ENCODE measurements at places on chromosomes 3 and 15.
A peak's percentile ranks its signal among the peaks of the same experiment; 100 is the strongest.

DNA sequence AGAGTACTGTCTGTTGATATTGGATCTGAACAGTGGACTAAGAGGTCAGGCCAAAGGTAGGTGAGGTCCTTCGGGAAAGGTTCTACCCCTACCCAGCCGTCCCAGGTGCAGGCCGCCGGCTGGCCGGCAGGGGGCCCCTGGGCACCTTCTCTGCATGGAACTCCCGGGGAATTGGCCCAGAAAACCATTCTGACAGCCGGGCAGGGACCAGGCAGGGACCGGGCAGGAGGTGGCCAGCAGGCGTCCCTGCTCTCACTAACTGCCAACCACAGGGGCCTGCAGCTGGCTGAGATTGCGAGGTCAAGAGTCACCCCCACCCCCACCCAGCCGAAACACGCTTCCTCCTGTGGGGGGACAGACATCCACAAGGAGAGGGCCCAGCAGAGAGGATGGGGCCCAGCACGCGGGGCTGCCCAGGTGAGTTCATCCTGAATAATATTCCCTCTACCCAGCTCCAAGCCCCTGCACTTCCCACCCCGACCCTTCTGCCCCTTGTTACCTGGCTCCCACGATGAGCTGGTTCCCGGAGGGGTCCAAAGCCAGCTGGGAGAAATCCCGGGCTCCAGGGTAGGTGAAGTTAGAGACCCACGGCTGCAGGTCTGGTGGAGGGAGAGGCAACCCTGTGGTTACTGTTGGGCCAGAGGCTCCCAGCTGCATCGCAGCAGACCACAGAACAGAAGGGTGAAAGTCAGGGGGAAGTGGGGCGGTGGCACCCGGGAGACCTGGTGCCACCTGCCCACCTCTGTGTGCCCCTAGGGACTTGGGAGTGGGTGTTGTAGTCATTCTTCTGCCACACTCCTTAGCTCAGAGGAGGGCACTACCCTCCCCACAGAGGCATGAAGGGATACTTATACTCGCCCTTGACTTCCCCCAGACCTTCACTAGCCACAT, 84.4 kb downstream of the SEMA5B start:
- DNase-seq = peak; percentile 85

DNA sequence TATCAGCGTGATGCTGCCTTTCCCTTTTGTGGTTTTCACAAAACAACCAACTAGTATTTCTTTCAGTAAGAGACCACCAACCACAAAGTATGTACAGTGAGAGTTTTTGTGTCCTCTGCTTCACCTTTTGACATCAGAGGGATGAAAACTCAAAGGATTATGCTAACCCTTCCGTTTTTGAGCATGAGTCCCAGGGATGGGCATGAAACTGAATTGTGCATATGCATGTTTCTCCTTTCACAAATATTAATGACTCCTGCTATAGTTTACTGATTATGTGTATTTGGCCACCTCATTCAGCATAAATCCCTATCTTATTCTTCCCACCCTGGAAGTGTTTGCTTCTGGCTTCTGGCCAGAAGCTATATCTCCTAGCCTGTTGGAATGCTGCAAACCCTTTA, 59.2 kb downstream of the RSRC1 start:
- no peak for DNase-seq

GRCh38 chr3:181839916-181840297, 128.2 kb downstream of the SOX2 start:
- no peak for DNase-seq

- DNase-seq = no peak
Measured at GRCh38 chr3:20066850-20067617, 26.8 kb downstream of the KAT2B start.

GRCh38 chr3:189621948-189622603, 9.1 kb upstream of the TP63 start:
- DNase-seq = no peak

- DNase-seq = peak; percentile 59
Measured at GRCh38 chr3:151008699-151009098, 36.2 kb upstream of the CLRN1 start.

GRCh38 chr15:87263871-87264270, 992.7 kb downstream of the NTRK3 start:
- no peak for DNase-seq

DNA sequence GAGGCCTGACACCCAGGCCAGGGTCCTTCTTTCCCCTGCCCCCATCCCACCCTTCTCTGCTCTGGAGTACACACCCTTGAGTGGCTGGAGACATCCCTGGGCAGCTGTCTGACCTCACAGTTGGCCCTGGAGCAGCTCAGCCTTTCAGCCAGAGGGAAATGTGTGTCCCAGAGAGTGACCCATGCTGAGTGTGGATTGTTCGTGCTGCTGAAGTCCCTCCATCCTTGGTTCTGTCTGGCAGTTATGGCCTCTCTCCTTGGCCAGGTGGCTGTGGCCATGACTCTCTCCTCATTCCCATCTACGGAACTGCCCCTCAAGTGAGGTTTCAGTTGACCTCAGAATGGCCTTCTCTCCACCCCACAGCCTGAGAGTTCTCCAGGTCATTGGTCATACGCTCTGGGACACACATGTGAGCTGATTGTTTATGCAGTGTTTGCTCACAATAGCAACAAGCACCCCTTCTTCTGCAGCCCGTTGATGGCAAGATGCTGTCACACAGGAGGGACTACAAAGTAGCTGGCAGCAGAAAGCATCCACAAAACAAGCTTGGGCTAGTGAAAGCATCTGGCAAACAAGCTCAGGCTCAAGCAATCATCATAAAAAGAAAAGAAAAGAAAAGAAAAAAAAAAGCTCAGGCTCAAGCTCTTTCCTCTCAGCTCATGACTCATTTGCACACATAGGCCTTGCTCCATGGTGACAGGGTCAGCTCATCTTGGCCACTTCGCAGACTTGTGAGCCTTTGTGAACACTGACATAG, 55.3 kb upstream of the ITGA11 start:
- peak; percentile 72 for DNase-seq

DNA sequence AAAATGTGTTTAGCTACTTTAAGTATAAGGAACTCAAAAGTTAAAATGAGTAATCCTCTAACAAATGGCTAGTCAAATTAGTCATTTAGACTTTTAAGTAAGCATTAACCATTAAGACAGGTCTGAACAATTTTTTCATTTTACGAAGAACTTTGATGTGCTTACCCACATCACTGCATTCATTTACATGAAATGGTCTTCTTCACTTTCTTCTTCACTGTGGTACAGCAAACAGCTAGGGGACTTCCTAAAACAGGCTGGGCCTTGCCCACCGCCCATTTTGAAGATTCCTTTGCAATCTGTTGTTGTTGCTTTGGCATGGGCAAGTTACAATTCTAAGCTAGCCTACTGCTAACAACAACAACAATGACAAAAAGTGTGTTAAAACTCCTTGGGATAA, 67.4 kb downstream of the CBLB start:
- DNase-seq = no peak

GRCh38 chr3:40116478-40117177, 192.9 kb upstream of the EIF1B start:
- DNase-seq = peak; percentile 56

GRCh38 chr3:141556034-141556433, 69.2 kb downstream of the RASA2 start:
- DNase-seq = no peak

GRCh38 chr3:25527801-25528200, 99.7 kb downstream of the RARB start:
- DNase-seq = peak; percentile 40

DNA sequence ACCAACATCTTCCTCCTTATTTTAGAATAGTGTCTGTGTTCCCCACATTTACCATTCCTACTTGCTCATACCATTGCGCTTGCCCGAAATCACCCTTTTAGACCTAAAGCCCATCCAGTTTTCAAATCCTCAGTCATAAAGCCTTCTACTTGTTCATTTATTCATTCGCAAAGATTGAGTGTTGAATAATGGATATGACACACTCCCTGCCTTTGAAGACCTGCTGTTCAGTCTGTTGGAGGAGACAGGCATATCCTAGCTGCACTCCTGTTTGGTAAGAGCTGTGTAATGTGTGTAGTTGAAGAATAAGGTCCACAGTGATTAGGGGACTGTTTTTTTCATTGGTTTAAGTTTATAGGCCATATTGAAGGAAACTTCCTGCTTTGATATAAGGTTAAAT, 1.7 kb downstream of the CNOT10 start:
- no peak for DNase-seq

GRCh38 chr15:48182749-48183148, 4.7 kb upstream of the MYEF2 start:
- DNase-seq = no peak

- DNase-seq = no peak
Measured at GRCh38 chr3:2261747-2262146, 163.1 kb downstream of the CNTN4 start.

DNA sequence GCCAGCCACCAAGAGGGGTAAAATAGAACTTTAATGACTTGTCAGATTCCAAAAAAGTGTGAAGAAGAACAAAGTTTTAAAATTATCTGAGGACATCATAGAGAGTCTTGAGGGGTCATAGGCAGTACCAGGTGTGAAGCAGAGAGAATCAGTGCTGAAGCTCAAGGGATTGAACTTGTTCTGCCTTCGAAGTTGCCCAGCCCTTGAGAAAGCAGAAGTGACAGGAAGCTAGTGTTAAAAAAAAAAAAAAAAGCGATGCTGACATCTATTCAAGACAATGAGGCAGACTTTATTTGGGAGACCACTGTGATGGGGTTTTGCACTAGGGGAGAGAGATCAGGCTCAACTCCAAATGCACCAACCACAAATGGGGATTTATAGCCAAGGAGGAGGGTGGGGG, 21.8 kb downstream of the FBXO22 start:
- no peak for DNase-seq

DNA sequence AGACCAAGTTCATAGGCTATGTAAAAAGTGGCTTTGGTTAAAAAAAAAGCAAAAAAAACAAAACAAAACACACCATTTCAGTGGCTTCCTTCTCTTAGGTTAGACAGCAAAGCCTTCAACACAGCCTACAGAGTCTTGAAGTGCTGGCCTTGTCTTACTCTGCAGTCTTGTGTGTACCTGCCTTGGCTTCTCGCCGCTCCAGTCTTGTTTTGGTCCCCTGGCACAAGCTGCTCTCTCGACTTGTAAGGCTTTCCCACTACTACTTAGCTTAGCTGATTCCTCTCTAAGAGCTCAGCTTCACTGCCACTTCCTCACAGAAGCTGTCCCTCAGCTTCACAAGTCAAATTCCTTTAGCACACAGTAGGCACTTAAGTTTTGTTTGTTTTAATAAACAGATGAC, 63.0 kb downstream of the ST3GAL6 start:
- DNase-seq = no peak

- DNase-seq = no peak
Measured at GRCh38 chr3:67564008-67564407, 90.4 kb downstream of the SUCLG2 start.

GRCh38 chr3:7610634-7611033, 749.7 kb downstream of the GRM7 start:
- no peak for DNase-seq

- DNase-seq = no peak
Measured at GRCh38 chr15:65248511-65249255, 37.4 kb upstream of the CILP start.

Data from AG08395 (cell line).